ENCODE measurements at places on chromosomes 7 and 10.

GRCh38 chr10:124596116-124596785 is 134.6 kb downstream of the LHPP start:
- DNase-seq, result no peak

DNA sequence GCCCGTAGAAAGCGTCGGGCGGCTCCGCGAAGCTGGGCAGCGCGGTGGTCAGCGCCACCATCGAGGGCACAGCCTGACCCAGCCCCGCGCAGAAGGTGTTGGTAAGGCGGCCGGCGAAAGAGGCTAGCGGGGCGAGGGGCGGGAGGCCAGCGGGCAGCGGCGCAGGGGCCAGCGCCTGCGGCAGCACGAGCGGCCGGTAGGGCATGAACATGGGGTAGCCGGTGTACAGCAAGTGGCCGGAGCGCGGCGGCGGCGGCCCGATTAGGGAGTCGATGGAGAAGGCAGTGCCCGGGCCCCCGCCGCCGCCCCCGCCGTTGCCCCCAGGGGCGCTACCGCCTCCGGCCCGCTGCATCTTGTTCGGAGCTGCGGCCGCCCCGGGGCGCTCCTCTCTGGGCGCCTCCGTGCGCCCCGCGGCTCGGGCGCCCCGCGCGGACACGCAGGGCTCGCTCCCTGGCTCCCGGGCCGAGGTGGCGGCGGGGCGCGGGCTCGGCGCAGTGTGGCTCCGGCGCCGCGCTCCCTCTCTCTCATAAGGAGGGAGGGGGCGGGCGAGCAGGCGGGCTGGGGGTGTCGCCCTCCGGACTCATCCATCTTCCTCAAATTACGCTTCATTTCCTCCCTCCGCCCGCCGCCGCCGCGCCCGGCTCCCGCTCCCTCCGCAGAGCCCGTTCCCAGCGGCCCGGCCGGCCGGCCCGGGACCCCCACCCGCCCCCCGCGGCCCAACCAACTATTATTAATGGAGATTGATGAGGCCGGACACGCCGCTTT is at the start of gene GBX1:
Gene GBX1, minus strand, starts transcription at position 498 of the 765 bp plus-strand sequence. Its CDS starts 146 bp downstream, at position 352.
- DNase-seq, result no peak

DNA sequence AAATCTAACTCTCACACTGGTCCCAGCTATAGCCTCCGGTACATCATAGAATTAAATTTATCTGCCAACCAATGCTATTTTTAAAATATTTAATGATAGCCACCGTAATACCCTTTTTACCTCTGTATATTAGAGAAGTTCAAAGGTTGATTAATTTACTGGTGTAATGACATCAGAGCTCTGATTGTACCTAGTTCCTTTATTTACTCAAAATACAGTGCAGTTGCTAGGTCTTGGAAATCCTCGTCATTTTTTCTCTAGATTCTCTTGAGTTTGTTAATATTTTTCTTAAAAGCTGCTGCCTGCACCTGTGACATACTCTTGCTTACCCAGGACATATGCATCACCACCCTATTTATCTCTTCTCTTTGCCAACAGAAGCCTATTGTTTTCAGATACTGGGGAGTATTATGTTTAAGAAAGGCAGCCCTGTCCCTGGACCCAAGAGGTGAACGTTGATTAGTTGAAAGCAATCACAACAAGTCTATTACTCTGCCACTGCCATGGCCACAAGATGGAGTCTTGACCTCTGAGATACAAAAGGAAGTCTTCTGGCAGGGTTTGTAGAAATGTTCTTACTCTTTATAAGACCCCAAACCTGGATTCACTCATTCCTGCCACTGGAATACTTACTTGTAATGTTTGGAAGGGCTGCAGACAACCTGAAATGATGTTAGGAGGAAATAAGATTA is 25.6 kb upstream of the TMEM26 start:
- no peak for DNase-seq

GRCh38 chr10:4569151-4569550 is 256.9 kb upstream of the AKR1E2 start:
- no peak for DNase-seq

GRCh38 chr10:513393-513792 is 176.1 kb downstream of the DIP2C start:
- no peak for DNase-seq

GRCh38 chr7:19378345-19378714 is 233.1 kb upstream of the FERD3L start:
- DNase-seq, result peak; percentile 88

- no peak for DNase-seq
Observed at GRCh38 chr10:131492211-131492857, 180.8 kb upstream of the TCERG1L start.

DNA sequence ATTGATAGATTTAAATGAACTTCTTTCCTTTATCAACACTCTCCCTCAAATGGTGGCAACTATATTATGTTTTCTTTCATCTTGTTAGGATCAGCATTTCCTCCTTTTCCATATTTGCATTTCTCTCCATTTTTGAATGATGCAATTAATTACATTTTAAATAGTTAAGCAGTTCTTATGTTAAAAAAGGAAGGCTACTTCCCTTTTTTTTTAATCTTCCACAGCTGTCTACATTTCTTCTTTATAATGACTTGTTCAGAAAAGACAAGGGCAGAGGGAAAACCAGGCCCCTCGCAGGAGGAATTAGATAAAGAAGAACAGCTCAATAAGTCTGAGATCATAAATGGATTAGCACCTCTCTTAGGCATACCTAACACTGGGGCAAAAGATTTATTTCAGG is 208.9 kb downstream of the ARL4A start:
- DNase-seq, result no peak

DNA sequence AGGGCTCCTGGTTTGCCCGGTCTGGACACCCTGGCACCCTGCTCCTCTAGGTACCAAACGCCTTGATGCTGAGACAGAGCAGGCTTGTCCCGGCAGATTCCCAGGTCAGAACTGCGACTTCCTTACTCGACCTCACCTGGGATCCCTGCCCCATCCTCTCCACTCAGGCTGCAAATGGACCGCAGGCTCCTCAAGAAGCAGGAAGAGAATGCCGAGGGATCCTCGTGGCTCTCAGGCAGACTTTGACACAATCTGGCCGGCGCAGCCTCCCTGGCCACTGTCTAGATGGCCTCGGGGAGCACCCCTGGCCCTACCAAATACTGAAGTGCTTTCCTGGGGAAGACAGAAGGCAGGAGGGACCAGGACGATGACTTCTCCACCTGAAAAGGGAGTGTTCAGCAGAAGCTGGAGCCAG is 421 bp upstream of the NODAL start:
- no peak for DNase-seq

- DNase-seq, result no peak
Observed at GRCh38 chr10:105691811-105692210, 1050.7 kb downstream of the SORCS3 start.

- DNase-seq, result no peak
Observed at GRCh38 chr10:77770868-77771175, 133.2 kb upstream of the KCNMA1 start.

DNA sequence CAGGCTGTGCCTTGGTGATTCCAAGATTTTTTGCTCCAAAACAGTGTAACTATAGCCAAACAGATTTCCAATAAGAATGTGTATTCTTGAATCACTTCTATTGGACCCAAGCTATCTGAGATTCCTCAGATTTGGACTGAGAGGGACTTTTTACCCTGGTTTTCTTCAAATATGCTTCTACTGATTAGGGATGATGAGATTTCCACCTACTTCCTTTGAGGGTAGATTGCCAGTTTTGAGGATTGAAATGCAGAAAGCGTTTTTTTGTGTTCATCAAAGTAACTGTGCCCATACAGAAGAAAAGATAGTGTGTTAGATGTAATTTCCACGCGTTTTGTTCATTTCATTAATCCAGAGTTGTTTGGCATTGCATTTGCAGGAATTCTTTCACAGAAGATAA is 144.9 kb downstream of the CPED1 start:
- DNase-seq, result no peak

- no peak for DNase-seq
Observed at GRCh38 chr10:63763744-63764143, 242.5 kb downstream of the REEP3 start.
